Right forelimb (tissue), 1 donor: ENCODE measurements at places on chromosomes 4 and X.

DNA sequence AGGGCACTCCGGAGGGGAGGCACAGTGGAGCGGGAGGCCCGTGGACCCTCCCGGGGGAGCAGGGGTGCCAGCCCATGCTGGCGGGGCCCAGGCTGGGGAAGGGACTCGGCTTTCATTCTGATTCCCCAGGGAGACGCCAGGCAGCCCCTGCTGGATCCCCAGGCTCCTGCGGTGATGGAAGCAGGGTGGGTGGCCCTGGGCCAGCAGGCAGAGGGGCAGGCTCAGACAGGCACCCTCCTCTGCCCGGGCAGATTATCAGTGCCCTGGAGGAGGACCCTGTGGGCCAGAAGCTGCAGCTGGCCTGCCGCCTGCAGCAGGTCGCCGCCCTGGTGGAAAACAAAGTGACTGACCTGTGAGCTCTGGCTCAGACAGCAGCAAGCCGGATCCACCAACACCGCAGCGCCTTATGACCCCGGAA lies 2.1 kb upstream of the SRPK3 start:
- peak; percentile 22 for DNase-seq

DNA sequence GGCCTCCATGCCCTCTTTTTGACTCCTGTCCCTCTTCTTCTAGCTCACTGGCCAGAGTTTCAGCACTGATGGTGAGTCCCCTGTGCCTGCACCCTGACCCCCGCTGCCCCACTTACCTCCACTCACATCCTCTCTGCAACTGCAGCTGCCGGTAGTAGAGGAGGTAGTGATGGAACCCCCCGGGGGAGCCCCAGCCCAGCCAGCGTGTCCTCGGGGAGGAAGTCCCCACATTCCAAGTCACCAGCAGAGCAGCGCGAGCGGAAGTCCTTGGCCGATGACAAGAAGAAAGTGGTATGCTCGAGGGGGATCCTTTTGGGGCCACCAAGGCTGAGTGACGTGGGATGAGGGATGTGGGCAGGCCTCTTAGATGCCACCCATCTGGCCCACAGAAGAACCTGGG lies 5.8 kb downstream of the ARAF start:
- DNase-seq: no peak

- DNase-seq: no peak
Observed at GRCh38 chr4:115058533-115058932, 54.9 kb downstream of the NDST4 start.

- DNase-seq: no peak
Observed at GRCh38 chr4:106551724-106552123, 183.1 kb upstream of the GIMD1 start.

DNA sequence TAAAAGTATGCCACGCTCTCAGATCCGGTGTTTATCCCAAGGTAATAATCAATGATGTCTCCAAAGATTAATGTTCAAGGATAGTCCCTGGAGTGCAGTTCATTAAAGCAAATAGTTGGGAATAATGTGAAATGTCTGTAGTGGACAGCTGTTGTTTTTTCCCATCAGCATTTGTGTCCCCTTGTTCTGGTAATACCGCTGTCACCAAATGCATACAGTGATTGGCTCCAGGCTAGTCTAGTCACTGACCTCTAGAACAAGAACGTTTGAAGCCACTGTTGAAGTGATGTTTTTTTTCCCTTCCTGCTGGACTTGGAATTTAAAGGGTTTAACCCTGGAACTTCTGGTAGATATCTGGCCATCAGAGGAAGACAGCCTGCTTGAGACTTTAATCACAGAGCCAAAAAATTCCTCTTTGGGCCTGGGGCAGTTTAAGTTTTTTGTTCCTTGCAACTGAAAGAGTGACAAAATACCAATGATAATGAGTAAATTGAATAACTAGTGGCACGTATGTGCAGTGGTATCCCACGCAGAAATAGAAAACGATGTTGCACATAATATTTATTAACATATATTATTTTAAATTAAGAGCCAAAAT lies 30.6 kb downstream of the HSD17B11 start:
- no peak for DNase-seq

DNA sequence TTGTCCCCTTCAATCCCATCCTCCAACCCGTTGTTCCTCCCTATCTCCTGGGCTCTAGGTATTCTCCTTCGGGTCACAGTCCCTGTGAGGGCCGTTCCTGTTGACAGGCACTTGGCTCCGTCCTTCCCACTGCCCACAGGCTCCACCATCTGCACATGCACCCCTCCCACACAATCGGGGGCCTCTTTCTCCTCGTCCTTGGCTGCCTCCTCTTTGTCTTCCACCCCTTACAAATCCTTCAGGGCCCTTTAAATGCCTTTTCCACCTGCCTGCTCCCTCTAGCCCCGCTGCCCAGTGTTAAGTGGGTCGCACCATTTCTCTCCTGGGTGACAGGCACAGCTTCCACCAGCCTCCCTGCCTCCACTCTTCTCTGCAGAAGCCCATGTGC lies 2.7 kb upstream of the AVPR2 start:
- DNase-seq: no peak

- no peak for DNase-seq
Observed at GRCh38 chrX:136192839-136193414, 45.6 kb downstream of the FHL1 start.
